ENCODE measurements at places on chromosomes 3 and 15.

GRCh38 chr3:41846850-41847249 is 115.1 kb downstream of the ULK4 start:
- no peaks in the 10 kb centered on the region for H3K27me3 ChIP-seq
- no peak overlapping the region for H3K27ac ChIP-seq
- H3K4me1 ChIP-seq: no peaks in the 10 kb centered on the region
- no peak for ATAC-seq
- H3K4me3 ChIP-seq: no peak overlapping the region

DNA sequence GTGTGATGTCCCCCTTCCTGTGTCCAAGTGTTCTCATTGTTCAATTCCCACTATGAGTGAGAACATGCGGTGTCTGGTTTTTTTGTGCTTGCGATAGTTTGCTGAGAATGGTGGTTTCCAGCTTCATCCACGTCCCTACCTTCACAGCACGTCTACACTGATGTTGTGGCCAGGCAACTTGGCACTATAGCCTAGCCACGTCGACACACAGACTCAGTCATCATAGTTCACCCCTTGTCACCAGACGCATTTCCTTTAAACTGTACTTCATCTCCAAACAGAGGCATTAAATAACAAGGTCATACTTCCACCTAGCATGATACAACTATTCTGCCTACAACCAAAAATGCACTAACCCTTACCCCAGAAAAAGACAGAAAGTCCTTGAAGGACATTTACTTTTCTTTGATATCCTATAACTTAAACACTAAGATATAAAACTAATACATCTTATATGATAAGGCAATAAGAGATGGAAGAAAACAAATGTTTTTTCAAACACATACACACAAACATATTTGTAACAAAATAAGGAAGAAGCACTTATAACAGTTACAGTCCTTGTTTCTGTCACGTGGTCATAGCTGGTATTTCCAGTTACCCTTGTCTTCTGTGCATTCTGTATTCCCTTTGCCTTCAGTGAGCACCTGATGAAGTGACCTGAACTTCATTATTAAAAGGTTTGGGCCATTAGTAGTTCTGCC is 121.4 kb downstream of the KLF13 start:
- H3K27me3 ChIP-seq: no peaks in the 10 kb centered on the region
- ATAC-seq: no peak
- H3K27ac ChIP-seq: no peak overlapping the region

DNA sequence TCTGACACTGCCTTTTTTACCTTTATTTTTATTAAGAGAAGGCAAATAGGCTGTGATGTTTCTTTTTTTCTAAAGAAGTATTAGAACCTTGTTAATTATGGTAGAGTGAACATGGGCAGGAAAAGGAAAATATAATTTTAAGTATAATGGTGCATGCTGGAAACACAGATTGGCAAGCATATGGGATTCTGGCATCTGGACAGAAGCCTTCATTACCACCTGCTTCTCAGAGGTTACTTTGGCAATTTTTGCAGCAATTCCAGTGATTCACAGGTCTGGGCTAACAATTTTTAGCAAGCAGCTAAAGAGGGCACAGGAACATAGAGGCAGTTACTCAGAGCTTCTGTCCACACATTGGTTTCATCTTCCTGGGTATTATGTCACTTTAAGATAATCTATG is 258.3 kb downstream of the DIPK2A start:
- H3K27me3 ChIP-seq: no peaks in the 10 kb centered on the region
- no peak overlapping the region for H3K4me3 ChIP-seq
- H3K27ac ChIP-seq: no peak overlapping the region
- H3K4me1 ChIP-seq: no peaks in the 10 kb centered on the region
- no peak for ATAC-seq

- peaks cover 40% of the 10 kb centered on the region for H3K27me3 ChIP-seq
- no peaks in the 10 kb centered on the region for H3K4me1 ChIP-seq
- no peak overlapping the region for H3K27ac ChIP-seq
- ATAC-seq: no peak
- H3K36me3 ChIP-seq: no peaks in the 10 kb centered on the region
These were observed 69.4 kb downstream of the TFRC start for GRCh38 chr3:196012481-196012880.

GRCh38 chr3:8485141-8485870 is 16.3 kb upstream of the LMCD1 start:
- H3K27me3 ChIP-seq: no peaks in the 10 kb centered on the region
- H3K36me3 ChIP-seq: no peaks in the 10 kb centered on the region
- ATAC-seq: no peak
- no peaks in the 10 kb centered on the region for H3K4me1 ChIP-seq
- H3K4me3 ChIP-seq: no peak overlapping the region

- H3K27ac ChIP-seq: no peak overlapping the region
- H3K4me3 ChIP-seq: no peak overlapping the region
- no peak for ATAC-seq
- peaks cover 9% of the 10 kb centered on the region for H3K4me1 ChIP-seq
- H3K36me3 ChIP-seq: no peaks in the 10 kb centered on the region
These were observed 2.5 kb upstream of the FBN1 start for GRCh38 chr15:48647962-48648361.

DNA sequence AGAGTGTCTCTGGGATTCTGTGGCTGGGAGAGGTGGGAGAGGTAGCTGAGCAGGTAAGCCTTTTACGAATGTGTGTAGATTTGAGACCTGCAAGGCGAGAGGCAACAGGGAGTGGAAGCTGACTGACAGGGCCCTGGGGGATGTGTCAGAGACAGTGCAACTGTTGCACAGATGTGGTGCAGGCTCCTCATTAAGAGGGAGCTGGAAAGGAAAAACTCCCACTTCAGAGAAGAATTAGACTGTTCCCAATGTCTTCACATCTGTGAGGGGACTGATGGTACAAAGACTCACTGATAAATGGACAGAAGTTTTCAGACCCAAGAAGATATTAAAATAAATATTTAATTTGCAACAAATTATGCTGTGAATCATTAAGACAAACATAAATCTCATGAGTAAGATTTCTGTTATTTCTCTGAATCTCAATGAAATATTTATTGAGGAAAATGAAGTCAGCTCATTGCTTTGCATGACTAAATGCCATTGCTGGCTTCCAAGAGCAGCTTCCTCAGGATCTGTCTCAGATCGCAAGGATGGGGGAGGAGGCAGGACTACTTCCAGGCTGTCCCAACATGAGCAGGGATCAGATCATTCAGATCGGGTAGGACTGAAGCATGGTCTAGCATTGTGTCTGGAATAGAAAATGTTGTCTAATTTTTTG is 127.3 kb upstream of the ROPN1 start:
- no peak overlapping the region for H3K27ac ChIP-seq
- H3K36me3 ChIP-seq: no peaks in the 10 kb centered on the region
- ATAC-seq: no peak
- H3K27me3 ChIP-seq: peaks cover 44% of the 10 kb centered on the region
- no peaks in the 10 kb centered on the region for H3K4me1 ChIP-seq

- no peak overlapping the region for H3K4me3 ChIP-seq
- no peaks in the 10 kb centered on the region for H3K36me3 ChIP-seq
- peaks cover 86% of the 10 kb centered on the region for H3K27me3 ChIP-seq
- H3K4me1 ChIP-seq: peaks cover 20% of the 10 kb centered on the region
- no peak overlapping the region for H3K27ac ChIP-seq
These were observed 6.5 kb upstream of the ETV5 start for GRCh38 chr3:186115239-186115996.

DNA sequence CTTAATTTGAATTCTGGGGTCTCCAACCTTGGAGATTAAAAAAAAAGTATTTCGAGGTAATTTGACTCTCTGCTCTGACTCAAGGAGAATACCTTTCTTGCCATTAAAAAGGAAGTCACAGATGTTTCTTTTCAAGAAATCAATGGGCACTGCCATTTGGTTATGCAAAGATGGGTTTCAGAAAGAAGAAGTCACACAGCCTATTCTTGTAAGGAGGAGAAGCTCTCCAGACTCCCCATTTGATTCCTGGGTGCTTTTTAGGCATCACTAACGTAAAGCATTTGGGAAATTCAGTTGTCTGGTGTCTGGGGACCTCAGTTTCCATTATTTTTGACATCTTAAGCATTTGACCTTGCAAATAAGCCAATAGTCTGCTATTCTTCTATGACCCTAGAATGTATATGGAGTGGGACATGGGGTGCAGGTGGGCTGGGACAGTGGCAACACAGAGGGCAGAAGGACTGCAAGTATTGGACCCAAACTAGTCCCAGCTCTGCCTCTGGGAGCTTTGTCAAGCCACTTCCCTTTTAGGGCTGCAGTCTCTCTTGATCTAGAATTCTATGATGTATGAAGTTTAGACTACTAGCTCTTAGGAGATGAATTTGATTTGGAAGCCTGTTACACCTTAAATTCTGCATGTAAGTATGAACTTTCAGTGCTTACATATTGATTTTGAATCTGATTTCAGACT is 27.8 kb downstream of the IL5RA start:
- no peak overlapping the region for H3K4me3 ChIP-seq
- no peaks in the 10 kb centered on the region for H3K36me3 ChIP-seq

- H3K4me3 ChIP-seq: no peak overlapping the region
- H3K27ac ChIP-seq: no peak overlapping the region
- H3K36me3 ChIP-seq: no peaks in the 10 kb centered on the region
- peaks cover 6% of the 10 kb centered on the region for H3K4me1 ChIP-seq
These were observed 49.4 kb downstream of the MYZAP start for GRCh38 chr15:57640930-57641682.

GRCh38 chr15:74217907-74218885 is 15.6 kb upstream of the STRA6 start:
- no peak overlapping the region for H3K4me3 ChIP-seq
- peaks cover 54% of the 10 kb centered on the region for H3K27me3 ChIP-seq
- H3K36me3 ChIP-seq: no peaks in the 10 kb centered on the region
- H3K4me1 ChIP-seq: no peaks in the 10 kb centered on the region

DNA sequence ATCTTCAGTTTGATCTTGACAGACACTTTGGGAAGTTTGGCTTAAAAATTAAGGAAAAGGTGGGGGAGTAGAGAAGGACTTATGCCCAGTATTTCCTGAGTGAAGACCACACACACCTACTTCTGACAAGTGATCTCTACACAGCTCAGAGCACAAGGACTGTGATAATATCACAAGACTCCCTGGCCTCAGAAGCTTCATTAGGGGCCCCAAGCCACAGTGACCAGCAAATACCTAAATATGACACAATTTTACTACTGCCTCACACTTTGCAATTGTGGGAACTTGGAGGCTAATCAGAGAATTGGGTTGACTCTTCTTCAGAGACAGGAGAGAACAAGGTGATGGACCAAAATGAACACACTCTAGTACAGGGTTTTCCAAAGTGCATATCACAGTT is 2.6 kb downstream of the ILDR1 start:
- no peak for ATAC-seq
- peaks cover 7% of the 10 kb centered on the region for H3K36me3 ChIP-seq
- no peak overlapping the region for H3K27ac ChIP-seq
- no peaks in the 10 kb centered on the region for H3K27me3 ChIP-seq
- no peak overlapping the region for H3K4me3 ChIP-seq
- H3K4me1 ChIP-seq: peaks cover 53% of the 10 kb centered on the region

DNA sequence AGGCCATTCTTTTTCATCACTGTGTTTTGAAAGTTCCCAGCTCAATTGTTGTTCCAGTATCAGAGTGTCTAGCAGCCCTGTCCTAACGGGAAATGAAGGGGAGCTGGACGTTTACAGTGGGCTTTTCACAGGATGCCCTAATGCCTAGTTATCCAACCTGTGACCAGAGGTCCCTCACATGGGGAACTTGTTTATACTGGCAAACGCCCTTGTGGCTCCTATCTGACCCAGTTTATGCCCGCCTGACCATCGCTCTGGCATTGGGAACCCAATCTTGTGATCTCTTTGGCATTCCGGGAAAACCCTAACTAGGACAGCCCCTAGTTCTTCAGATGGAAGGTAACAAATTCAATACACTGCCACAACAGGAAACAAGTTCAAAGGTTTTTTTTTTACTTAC is 14.5 kb upstream of the MYRIP start:
- H3K36me3 ChIP-seq: no peaks in the 10 kb centered on the region
- H3K4me1 ChIP-seq: no peaks in the 10 kb centered on the region
- H3K27ac ChIP-seq: no peak overlapping the region
- no peak overlapping the region for H3K4me3 ChIP-seq
- H3K27me3 ChIP-seq: peaks cover 10% of the 10 kb centered on the region

DNA sequence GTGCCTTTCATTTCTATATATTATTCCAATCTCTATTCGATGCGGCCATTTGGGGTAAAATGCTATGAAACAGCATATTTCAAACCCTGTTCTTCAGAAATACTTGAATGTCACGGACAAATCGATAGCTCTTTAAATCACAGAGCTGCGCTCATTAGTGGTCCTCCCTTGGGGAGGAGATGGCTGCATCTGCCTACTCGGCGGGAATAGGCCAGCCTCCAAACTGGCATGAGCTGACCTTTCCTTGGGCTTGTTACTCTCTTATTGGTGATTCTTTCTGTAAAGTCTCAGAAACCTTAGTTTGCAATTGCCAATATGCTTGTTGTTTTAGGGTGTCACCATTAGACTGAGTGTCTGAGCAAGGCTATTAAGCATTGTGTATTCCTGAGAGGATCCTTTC is 120.9 kb downstream of the BDH1 start:
- no peak overlapping the region for H3K4me3 ChIP-seq
- peaks cover 27% of the 10 kb centered on the region for H3K27me3 ChIP-seq
- H3K27ac ChIP-seq: no peak overlapping the region
- no peaks in the 10 kb centered on the region for H3K36me3 ChIP-seq
- H3K4me1 ChIP-seq: no peaks in the 10 kb centered on the region
- no peak for ATAC-seq

GRCh38 chr3:101151286-101151913 is 158.2 kb upstream of the ABI3BP start:
- no peak overlapping the region for H3K27ac ChIP-seq
- H3K27me3 ChIP-seq: peaks cover 21% of the 10 kb centered on the region
- H3K4me1 ChIP-seq: no peaks in the 10 kb centered on the region
- ATAC-seq: no peak

GRCh38 chr15:43489191-43489590 is 3.8 kb downstream of the TP53BP1 start:
- no peaks in the 10 kb centered on the region for H3K27me3 ChIP-seq
- H3K4me3 ChIP-seq: no peak overlapping the region
- H3K27ac ChIP-seq: no peak overlapping the region
- H3K36me3 ChIP-seq: peaks cover 36% of the 10 kb centered on the region
- no peak for ATAC-seq
- peaks cover 20% of the 10 kb centered on the region for H3K4me1 ChIP-seq

- H3K36me3 ChIP-seq: no peaks in the 10 kb centered on the region
- ATAC-seq: no peak
- H3K4me3 ChIP-seq: no peak overlapping the region
- no peak overlapping the region for H3K27ac ChIP-seq
- no peaks in the 10 kb centered on the region for H3K27me3 ChIP-seq
These were observed 141.1 kb downstream of the NR1D2 start for GRCh38 chr3:24086206-24086605.

All from stimulated activated memory B cell treated with anti-CD40 and anti-IgM and Interleukin-4, amounts not matched to agents 10 μg/mL and 1 μg/mL and 100 μg/mL, for 72 hours (primary cell).